Retinal pigment epithelial cell (primary cell): ENCODE measurements at places on chromosomes 16 and 17.

GRCh38 chr16:49703483-49703882 lies 152.4 kb downstream of the ZNF423 start:
- no peak for DNase-seq

- DNase-seq = no peak
These were observed 123.1 kb downstream of the OR1D5 start for GRCh38 chr17:2940352-2940751.

DNA sequence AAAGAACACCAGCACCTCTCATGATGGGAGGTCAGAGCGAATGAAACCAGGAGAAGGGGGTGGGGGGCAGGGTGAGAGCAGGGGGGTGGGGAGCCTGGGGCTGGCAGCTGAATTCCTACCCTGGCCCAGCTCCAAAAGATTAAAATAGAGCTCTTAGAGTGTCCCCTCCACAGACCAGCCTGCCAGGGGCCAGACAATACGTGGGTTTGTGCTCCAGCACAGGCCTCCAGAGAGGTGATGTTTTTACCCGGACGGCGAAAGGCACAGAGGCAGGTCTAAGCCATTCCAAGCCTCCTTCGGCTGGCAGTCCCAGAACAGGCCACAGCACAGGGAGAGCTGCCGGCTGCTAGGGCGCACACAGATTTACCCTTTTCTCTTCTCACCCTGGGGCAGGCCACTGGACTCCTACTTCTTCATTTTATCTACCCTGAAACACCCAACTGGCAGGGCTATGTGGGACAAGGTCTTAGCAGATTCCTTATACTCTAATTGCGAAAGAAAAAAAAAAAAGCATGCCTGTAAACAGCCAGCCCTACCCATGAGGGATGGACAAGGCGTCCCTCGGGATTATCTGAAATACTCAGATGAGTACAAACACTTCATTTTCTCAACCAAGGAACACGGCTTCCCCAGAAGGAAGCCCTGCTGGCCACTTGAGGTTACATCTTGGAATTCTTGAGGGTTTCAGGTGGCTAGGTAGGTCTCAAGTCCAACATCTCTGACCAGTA lies 71.9 kb upstream of the NOG start:
- peak; percentile 5 for DNase-seq

- no peak for DNase-seq
These were observed 18.4 kb downstream of the G6PC1 start for GRCh38 chr17:42918902-42919521.

DNA sequence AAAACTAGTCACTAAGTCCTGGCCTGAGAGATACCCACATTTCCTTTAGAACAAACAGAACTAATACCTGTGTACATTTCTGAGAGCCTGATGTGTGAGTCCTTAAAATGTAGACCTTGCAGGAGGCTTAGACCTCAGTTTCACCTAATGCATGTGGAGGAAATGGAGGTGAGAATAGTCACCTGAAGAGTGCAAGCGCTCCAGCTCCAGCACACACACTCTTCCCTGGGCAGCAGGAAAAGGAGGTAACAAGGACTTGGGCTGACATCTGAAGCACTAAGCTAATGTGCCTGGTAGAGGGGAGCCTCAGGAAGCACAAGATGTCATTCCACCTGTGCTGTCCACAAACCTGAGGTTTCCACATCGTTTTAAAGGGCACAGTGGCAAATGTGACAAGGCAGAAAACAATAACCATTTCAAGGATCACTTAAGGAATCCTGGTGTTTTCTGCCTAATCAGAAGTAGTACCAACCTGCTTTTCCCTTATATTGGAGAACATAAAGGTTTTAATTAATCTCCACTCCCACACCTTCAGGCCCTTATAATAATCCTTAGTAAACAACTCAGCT lies 17.2 kb upstream of the RSL1D1 start:
- DNase-seq = no peak

GRCh38 chr17:73695035-73695738 lies 50.9 kb upstream of the SDK2 start:
- no peak for DNase-seq

DNA sequence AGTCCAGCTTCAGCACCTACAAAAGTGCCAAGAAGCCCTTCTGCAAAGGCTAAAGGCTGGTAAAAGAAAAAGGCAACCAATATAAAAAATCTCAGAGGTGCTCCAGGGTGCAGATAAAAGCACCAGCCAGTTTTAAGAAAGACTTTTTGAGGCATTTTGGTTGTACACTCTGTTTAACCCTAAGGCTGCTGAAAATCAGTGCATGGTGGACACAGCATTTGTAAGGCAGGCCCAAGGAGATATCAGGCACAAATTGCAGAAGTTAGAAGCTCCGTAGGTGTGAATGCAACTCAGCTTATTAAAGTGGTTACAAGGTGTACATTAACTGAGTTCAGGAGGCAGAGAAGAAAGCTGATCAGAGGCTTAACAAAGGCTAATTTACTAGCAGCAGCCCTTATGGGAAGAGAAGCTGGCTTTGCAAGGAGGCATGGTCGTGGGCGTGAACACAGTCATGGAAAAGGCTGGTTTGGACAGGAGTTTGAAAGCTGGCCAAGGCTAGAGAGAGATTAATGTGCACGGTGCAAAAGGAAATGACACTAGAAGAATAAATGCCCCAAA lies 21.1 kb downstream of the ACSM1 start:
- no peak for DNase-seq

- DNase-seq = no peak
These were observed 122.6 kb downstream of the NPIPB5 start for GRCh38 chr16:22633280-22633679.

- DNase-seq = no peak
These were observed 741 bp downstream of the PLK1 start for GRCh38 chr16:23679274-23679985.
